ENCODE measurements at places on chromosomes 13 and 19.

GRCh38 chr19:1648920-1649541 is 3.4 kb downstream of the TCF3 start:
- no peak for DNase-seq

DNA sequence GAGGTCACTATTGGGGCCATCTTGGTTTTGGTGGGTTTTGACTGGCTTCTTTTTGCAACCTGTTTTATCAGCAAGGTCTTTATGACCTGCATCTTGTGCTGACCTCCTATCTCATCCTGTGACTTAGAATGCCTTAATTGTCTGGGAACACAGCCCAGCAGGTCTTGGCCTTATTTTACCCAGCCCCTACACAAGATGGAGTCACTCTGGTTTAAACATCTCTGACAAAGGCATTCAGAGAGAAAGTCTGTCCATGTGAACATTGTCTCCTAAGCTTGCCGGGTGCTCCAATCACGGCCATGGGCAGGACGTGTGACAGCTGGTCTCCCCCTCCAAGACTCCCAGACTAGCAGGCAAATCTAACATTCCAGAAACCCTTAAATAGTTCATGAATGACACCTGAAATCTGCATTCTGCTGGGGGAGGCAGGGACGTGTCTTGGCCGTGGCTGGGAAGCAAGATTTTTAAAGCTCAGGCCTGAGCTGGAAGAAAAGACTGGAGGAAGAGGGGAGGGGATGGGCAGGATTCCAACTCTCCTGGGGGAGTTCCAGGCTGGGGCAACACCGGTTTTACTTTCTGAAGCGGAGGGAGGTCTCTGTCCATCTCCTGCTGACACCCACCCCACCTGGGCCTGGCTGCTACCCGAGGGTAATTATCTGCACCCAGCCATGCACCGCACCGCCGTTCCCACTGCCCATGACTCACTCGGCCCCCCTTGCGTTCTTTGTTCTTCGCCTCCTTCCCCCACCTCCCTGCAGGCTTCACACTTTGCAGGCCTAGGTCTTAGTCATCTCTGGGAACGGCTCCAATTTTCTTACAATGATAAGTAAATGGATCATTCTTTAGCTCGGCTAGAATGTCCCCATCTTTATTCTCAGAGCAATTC is 11.6 kb upstream of the OR1M1 start:
- no peak for DNase-seq

DNA sequence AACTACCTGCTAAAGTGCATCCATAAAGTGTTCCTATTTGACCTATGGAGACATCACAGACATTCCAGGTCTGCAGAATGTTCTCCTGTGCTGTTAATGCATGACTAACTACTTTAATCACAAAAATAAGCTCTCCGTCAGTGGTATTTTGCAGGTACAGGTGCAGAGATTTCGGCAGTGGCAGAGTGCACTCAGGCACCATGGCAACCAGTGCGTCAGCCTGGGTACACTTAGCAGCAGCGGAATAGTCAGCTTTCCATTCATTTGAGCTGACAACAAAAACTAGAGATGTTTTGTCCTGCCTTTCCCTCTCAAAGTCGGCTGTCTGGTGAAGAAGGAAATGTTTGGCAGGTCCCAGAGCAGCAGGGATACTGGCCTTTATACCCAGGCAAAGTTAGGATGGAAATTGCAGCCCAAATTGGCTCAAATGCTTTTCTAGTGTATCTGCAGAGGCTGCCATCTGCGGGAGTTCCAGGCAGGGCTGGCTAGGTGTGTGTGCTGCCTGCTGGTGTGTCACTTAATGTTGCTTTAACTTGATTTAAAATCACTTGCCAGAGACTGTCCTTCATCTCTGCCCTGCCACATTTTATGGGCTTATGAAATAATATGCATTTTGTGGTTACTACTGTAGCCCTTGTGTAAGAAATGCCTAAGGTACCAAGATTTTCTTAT is 195.8 kb downstream of the RAP2A start:
- no peak for DNase-seq

DNA sequence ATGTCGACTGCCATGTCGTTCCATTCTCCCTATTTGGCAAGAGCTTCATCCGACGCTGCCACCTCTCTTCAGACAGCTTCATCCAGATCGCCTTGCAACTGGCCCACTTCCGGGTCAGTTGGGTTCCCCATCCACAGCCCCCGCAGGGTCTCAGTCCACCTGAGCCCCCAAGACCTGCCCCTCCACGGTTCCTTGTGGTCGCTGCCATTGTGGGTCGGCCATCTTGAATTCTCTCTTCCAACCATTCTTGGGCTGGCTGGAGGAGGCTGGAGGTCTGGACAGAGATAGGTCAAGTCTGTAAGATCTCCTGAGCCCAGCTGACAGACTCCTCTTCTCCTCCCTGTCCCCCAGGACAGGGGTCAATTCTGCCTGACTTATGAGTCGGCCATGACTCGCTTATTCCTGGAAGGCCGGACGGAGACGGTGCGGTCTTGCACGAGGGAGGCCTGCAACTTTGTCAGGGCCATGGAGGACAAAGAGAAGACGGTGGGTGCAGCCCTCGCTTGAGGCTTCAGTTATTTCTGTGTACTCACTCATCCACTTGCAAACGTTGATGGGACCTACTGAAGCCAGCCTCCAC is 19.5 kb downstream of the CPT1C start:
- DNase-seq = no peak

DNA sequence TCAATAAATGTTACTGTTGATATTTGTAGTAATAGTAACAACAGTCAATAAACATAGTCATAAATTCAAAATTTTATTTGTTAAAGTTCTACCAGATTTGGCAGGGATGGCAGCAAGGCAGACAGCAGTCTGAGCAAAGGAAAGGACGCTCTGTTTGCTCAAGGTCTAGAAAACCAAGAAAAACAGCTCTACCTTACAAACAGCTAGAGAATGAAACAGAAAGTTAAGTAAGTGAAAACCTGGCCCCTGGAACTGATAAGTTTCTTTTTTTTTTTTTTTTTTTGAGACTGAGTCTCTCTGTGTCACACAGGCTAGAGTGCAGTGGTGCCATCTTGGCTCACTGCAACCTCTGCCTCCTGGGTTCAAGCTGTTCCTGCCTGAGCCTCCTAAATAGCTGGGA is 27.9 kb downstream of the ENOX1 start:
- no peak for DNase-seq

- DNase-seq = no peak
Observed at GRCh38 chr13:22486490-22486889, 694.3 kb upstream of the SGCG start.

GRCh38 chr19:4503132-4503824 is 15.0 kb downstream of the PLIN4 start:
- no peak for DNase-seq

DNA sequence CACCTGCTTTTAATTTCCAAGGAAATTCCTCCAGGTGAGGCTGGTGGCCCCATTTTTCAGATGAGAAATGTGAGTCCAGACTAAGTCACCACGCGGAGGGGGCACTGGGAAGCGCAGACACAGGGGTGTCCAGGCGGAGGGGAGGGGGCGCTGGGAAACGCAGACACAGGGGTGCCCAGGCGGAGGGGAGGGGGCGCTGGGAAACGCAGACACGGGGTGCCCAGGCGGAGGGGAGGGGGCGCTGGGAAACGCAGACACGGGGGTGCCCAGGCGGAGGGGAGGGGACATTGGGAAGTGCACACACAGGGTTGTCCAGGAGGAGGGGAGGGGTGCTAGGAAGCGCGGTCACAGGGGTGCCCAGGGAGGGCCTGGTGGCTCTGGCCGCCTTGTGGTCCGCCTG is 3.5 kb downstream of the GRK1 start:
- DNase-seq = no peak

DNA sequence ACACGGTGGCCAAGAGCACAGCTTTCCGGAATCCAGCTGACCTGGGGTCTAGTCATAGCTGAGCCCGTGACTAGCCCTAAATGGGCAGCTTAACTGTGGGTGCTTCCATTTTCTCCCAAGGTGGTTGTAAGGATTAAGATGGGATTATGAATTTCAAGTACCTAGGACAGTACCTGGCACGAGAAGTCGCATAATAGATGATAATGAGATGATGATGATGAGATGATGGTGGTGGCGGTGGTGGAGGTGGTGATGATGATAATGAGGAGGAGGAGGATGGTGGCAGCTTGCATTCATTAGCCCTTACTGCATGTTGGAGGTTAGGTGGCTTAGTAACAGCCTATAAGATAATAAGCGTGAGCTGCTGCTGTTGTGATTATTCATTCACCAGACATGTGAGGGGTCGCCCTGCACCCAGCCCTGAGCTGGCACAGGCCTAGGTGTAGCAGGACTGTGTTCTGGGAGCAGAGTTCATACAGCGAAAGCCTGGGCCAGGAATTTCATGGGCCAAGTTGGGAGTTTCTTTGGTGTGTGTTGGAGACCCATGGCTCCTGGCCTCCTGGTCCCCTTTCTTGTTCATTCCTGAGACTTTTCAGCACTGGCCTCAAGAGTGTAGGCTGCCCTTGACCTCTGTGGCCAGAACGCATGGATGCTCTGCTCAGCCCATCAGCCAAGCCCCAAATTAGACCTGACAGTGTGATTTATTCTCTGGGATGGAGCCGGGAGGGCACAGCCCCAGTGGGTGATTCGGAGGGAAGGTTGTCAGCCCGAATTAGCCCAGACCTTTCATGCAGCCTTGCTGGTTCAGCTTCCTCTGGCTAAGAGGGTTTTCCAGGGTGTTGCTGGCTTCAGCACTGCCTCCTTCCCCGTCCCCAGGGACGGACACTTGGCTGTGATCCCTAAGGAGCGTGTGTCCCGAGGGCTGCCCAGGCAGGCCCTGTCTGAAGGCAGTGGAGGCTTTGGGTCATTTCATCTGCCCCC is 128.8 kb downstream of the SIPA1L3 start:
- DNase-seq = no peak

GRCh38 chr13:35791184-35791851 is 314.8 kb upstream of the MAB21L1 start:
- DNase-seq = no peak

DNA sequence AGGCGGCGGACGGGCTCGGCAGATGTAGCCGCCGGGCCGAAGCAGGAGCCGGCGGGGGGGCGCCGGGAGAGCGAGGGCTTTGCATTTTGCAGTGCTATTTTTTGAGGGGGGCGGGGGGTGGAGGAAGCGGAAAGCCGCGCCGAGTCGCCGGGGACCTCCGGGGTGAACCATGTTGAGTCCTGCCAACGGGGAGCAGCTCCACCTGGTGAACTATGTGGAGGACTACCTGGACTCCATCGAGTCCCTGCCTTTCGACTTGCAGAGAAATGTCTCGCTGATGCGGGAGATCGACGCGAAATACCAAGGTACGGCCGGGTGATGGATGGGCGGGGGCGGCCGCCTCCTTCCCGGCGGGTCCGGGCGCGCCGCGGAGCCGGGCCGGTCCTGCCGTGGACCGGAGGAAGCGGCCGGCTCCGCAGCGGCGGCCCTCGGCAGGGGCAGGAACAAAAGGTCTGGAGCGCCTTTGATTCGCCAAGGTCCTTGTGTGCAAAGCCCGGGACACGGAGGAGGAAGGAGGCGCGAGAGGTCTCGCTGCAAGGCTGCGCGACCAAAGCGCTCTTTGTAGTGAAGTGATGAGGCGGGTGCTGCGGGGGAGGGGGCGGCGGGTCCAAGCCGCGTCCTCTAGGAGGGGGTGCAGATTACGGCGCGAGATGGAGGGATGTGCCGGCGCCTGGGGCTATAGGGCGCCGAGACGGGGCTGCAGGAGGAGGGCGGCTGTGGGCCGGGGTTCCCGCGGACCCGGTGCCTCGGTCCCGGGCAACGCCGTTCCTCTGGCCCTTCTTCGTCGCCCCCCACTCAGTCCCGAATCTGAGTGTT is 689 bp downstream of the ING1 start:
- no peak for DNase-seq

DNA sequence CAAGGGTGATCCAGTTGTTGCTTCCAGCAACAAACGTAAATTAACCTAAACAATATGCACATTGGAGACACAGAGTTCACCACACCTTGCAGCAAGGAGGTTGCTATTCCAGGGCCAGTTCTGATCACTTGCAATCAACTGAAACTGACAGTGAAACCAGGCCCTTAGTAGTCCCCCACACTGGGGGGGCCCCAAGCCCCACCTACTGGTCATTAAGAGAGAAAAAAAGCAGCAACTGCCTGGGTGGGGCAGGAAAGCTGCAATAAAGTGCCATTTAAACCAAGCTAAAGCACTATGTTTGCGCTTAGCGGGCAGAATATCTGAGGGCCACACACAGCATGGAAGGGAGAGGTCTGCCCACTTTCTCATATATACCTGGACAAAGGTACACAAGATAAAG is 51.5 kb downstream of the ATP7B start:
- no peak for DNase-seq

DNA sequence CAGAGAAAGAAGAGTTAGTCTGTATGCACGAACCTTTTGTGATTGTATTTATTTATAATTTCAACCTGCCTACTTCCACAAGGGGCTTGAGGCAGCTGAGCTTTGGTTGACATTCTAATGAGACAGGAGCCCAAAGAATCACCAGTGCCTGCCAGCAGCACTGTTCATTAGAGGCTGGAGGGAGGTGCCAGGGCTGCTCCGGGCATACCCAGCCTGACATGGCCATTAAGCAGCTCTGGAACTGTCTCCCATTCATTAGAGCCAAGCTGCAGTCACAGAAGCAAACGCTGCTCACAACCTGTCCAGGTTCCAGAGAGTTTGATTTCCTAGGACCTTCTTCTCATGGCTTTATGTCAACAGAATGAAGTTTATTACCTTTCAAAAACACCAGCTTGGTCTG is 425.5 kb downstream of the RFC3 start:
- DNase-seq = no peak

DNA sequence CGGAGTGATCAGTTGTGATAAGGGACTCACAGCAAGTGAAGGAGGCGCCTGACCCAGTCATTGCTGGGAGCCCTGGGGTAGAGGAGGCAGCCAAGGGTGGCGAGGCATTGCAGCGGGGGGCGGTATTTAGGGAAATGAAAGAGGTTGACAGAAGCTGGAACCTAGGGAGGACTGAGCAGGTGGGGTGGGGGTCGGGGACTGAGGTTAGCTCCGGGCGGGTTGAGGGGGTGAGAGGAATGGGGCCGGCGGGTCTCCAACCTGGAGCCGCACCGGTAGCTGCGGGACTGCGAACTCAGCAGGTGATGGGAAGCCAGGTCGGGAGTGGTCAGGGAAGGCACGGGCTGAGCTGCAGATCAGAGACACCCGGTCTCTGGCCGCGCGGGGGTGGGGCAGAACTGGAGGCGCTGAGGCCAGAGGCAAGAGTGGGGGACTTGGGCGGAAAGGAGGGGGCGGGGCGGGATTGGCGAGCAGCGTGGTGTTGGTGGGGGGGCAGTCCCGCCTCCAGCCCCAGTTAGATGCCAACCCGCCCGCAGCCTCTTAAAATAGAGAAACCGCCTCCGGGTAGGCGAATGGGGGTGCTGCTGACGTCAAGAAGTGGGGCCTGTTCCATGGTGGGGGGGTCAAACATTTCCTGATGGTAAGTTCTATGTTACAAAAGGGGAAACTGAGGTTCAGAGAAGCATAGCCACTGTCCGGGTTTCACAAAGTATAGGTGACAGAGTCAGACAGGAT is 1.5 kb downstream of the MAST3 start:
- no peak for DNase-seq

All from Jurkat, Clone E6-1 (cell line).